Activated CD8-positive, alpha-beta memory T cell treated with anti-CD3 and anti-CD28 coated beads for 1 hour (primary cell): ENCODE measurements at places on chromosomes 7 and 10.
A peak's percentile ranks its signal among the peaks of the same experiment; 100 is the strongest.

GRCh38 chr10:42975005-42975493 lies 101.8 kb upstream of the RET start:
- no peak for DNase-seq

- no peak for DNase-seq
These were observed 50.5 kb downstream of the EGFR start for GRCh38 chr7:55069271-55069792.

- no peak for DNase-seq
These were observed 24.8 kb downstream of the NEUROD6 start for GRCh38 chr7:31315758-31316157.

DNA sequence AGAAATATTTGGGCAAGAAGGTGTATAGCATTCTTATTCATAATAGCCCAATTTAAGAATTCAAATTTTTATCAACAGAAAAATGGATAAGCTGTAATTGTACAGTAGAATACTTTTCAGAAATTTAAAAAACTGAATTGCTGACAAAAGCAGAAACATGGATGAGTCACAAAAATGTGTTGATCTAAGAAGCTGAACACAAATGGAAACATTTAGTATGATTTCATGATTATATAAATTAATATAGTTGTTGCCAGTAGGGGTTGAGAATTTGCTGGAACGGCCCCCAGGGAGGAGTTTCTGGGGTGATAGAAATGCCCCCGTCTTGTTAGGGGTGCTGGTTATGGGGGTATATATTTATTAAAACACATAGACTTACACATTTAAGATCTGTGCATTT lies 179.1 kb downstream of the KLF6 start:
- DNase-seq: no peak

DNA sequence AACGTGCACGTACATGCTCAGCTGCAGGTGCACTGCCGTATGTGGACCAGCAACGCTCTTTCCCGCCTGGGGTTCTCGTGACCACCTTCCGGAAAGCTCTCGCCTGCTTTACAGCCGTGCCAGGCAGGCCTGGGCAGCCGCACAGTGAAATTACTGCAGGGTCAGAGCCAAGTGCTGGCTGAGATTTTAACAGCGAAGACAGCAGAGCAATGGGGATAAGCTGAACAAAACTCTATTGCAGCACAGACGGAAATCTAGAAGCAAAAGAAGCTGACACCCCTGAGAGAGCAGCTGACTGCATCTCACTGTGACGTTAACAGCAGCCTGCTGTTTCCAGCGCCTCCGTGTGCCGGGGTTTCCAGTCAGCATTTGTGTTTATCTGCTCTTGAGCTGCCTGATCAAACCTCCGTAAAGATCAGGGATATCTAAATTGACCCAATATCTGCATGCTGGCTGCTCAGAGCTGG lies 179.0 kb downstream of the DIP2C start:
- no peak for DNase-seq

- DNase-seq: no peak
These were observed 451.1 kb upstream of the ZMIZ1 start for GRCh38 chr10:78617631-78618030.

DNA sequence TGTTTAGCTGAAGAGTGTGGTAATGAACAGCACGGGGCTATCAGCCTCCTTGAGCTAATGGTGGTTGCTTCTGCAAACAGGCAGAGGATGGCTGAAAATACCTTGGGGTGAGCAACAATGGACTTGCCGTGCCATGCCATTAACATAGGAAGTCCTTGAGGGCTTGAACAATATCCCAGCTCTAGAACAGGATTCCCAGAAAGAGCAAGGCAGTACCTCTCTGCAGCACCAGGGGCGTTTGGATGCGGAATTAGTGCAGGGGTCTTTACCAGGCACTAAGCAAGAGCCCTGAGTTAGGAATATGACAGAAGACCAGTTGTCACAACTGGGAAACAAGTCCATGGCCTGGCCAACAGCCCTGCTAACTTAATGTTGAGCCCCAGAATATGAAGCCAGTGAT lies 143.2 kb upstream of the COBL start:
- no peak for DNase-seq

GRCh38 chr10:61139592-61139953 lies 195.6 kb upstream of the RHOBTB1 start:
- no peak for DNase-seq

- DNase-seq: peak; percentile 42
These were observed 29.7 kb downstream of the TRIM8 start for GRCh38 chr10:102673819-102674511.

DNA sequence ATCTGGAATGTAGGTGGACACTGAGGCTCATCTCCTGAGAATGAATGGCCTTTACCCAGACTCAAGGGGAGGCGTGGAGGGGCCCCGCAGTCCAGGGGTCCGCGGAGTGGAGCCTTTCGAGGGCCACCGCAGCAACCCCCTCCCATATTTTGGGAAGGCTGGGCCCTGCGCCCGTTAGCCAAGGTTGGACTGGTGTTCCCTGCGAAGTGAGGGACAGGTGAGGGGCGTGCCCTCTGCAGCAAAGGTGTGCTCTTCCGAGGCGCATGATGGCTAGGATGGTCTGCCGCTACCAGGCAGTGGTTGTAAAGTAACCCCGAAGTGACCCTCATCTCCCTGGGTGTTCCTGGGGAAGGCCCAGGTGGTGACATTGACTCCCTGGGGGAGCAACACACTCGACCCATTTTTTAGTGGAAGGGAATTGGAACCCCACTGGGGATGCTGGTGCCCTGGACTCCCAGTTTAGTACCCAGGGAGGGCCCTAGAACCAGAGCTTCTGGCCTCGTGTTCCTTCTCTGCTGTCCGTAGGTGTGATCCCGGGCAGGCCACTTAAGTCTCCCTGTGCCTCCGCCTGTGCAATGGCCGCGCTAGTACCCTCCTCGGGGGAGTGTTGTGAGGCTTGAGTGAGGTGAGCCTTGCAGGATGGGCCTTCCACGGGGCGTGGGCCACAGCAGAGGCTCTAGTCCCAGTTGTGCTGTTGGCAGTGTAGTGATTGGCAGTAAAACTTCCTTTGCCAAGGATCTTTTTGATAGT lies 779 bp downstream of the FAM241B start:
- DNase-seq: no peak

- DNase-seq: no peak
These were observed 98.3 kb downstream of the HBP1 start for GRCh38 chr7:107267138-107267537.

DNA sequence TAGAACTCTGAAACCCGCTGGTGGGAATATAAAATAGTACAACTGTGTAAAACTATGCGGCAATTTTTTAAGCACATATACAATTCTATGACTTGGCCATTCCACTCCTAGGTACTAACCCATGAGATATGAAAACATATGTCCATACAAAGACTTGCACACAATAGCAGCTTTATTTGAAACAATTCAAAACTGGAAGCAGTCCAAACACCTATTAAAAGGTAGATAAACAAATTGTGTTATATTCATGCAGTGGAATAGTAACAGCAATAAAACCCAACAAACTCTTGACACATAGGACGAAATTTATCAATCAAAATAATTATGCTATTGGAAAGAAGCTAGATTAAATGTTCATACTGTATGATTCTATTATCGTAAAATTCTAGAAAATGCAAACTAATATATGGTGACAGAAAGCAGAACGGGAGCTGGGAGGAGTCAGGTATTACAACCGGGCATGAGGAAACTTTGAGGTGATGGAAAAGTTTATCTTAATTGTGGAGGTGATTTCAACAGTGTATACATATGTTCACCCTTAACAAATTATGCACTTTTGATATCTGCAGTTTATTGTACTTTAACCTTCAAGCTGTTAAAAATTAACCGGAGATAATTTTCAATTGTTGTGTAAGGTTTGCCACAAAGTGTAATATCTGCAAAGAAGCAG lies 803 bp upstream of the STK31 start:
- DNase-seq: no peak

- no peak for DNase-seq
These were observed 216.3 kb upstream of the RHOBTB1 start for GRCh38 chr10:61160253-61160652.

DNA sequence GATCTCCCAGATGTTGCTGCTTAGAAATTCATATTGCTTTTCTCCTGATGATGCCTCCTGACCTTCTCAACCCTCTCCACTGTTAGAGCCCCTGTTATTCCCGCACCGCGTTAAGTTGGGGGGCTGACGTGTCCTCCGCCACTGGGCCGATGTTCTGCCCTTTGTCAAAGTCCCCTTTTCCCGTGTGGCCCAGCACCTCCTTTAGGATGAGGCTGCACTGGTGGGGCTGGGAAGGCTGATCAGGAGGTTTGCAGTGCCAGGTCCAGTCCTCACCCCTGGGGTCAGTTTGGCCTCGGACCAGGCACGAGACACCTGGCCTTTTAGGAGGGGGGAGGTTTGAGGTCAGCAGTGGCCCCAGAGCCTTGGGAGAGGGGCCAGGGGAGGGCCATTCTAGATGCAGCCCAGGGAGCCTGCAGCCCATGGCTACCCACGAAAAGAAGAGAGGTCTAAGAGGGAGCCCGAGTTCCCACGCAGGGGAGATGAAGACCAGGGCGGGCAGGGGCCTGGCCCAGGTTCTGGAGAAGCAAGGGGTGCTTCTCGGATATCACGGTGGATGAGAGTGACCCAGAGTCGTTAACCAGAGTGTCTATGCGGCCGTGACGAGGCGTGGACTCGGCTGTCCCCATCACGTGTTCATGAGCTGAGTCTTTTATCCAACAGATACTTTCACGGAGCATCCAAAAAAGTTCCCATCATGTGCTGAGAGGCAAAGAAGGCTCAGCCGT lies 150.4 kb downstream of the DNAJB6 start:
- no peak for DNase-seq

DNA sequence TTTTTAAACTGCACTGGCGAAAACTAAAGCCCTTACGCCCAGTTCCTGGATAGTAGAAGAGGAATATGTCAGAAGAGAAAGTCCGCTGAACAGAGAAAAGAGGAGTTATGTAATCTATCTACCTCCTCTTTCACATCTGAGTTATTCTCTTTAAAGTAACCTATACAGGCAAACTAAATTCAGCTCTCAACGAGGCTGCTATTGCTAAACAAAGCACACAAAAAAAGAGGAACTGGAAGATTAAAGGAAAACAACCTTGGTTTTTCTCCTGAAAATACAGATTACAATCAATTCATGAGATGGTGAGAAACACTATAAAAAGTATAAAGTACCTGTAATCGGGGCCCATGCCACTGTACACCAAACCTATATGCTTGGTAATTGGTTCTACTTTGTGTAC lies 5.8 kb downstream of the PSMA2 start:
- no peak for DNase-seq

GRCh38 chr7:66453340-66453739 lies 175.3 kb upstream of the KCTD7 start:
- DNase-seq: no peak

- DNase-seq: no peak
These were observed 432.6 kb downstream of the TNS3 start for GRCh38 chr7:47149208-47149839.

DNA sequence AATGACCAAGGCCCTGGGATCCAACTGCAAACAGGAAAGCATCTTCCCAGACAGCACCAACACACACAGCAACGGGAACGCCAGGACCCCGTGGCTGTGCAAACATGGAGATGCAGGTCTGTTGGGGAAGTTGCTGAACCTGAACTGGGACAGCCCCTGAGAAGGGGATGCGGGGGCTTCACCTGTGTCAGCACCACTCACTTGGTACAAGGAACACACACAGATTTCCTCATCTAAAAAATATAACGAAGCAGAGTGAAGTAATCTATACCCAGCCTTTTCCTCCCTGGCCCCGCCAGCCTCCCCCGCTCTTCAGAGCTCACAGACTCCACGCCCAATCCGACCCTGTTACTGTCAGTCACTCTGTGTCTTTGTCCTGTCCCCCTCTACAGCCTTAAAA lies 93.0 kb downstream of the PTPRN2 start:
- no peak for DNase-seq
